Activated effector memory CD4-positive, alpha-beta T cell treated with Interleukin-2 at 50 U/mL for 16 hours (primary cell): ENCODE measurements at places on chromosomes 2 and 18.

DNA sequence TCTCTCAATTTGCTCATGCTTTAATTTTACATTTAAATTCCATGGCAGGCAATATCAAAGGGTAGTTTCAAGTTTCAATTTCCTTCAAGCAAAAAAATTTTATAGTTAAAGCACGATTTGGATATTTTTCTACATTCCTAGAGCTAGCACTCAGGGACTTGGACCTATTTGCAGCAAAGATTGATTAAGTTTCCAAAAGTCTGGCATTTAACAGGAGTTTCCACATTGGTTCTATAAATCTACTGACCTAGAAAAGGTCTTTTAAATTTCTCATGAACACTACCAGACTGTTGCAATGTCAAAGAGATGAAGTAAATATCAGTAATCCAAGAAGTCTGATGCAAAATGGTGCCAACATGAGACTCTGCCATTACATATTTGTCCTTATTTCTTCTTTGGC, 253.7 kb upstream of the LINC00305 start:
- DNase-seq, result no peak

DNA sequence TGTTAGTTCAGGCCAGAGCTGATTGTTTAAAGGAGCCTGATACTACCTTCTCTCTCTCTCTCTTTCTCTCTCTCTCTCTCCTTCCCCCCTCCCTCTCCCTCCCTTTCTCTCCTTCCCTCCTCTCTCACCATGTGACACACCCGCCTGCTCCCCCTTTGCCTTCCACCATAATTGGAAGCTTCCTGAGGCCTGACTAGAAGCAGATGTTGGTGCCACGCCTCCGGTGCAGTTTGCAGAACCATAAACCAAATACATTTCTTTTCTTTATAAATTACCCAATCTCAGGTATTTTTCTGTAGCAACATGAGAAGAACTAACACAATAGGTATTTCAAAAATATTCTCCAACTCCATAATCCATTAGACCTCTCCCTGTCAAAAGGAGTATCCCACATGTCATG, 62.4 kb downstream of the ANKRD62 start:
- no peak for DNase-seq

GRCh38 chr2:16071865-16072637, 131.7 kb downstream of the MYCN start:
- no peak for DNase-seq

- DNase-seq, result no peak
These were observed 68.8 kb downstream of the CLHC1 start for GRCh38 chr2:55163274-55163721.

DNA sequence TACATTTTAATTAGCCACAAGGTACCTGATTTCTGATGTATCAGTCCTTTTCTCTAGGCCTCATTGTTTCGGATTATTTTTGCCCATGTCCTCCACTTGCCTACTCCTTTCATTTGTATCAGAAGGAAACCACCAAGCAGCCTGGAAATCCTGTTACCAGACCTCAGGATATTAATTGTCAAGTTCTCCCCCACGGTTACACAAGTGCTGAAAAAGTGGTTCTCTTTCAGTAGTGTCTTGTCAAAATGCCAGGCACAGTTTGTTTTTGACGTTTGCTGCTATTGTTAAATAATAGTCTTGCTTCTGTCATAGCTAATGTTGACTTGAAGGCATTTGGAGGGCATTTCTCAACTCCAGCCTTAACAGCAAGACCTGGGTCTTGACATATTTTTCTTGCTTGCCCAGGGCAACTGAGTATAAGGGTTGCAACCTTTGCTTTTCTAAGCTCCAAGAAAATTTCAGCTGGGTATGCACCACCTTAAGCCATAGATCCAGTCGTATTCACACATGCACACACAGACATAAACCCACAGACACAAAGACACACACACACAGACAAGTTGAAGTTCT, 31.0 kb downstream of the INSIG2 start:
- no peak for DNase-seq

DNA sequence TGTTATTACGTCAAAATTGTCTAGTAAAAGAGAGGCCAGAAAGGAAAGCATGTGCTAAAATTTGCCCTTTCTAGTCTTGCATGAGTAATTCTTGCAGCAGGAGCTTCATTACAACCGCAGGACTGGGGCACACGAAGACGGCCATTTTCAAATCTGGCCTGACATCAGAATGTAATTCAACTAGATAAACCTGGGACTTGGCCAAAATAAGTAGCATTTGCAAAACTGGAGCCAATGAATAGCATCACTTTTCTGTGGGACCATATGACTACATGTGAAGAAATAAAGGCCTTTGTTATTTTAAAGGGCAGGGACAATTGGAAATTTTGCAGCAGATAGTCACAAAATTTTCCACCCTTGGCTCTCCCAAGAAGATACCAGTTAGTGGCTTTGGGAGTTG, 3.0 kb upstream of the FZD7 start:
- DNase-seq, result no peak

DNA sequence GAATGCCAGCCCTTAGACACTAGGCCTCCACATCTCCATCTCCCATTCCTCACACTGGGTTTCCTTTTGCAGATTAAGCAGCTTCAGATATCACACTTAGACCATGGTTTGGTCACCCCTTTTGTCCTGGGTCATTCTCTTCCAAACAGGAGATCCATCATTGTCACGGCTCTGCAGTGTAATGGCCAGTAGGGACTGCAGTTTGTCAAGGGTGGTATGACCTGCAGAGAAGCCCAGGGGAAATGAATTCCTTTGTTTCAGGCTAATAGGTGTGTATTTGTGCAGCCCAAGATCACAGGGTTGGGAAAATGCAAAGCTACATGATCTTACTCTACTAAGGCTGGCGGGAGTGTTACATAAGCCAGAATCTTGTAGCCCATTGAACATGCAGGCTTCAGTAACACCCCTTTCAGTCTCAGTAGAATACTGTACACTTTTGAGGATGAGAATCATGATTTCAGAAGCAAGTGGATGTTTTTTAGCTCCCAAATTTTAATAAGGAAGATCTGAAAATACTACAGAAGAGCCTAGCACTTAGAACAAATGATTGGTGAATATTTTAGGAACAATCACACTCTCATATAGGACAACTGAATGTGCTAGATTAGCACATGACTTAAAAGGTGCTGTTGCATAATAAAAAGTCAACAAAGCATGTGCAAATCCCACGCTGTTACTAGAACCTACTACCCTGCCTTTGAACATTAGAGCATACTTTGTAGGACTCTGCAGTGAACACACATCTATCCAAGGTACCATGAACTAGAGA, 24.0 kb upstream of the LPIN1 start:
- DNase-seq, result no peak
